Activated B cell treated with CpG ODN at 0.5 μM for 24 hours (primary cell): ENCODE measurements at places on chromosomes 16 and 17. TPM values are rescaled to one million over a fixed set of nuclear protein-coding genes. Genes with fewer than 3 reads are reported as not detected.

USP32 gene
- total RNA-seq = 48.9 and 59.2 TPM in 2 replicates

PRR11 gene
- total RNA-seq = 2.4 and 4.8 TPM in 2 replicates

RUSF1 gene
- 58.6 and 59.7 TPM in 2 replicates for total RNA-seq

RAP1GAP2 gene
- 2.5 and 2.6 TPM in 2 replicates for total RNA-seq

- H3K4me1 ChIP-seq = no peaks in the 10 kb centered on the region
- H3K4me3 ChIP-seq = no peak overlapping the region
- no peak overlapping the region for H3K27ac ChIP-seq
- H3K27me3 ChIP-seq = no peaks in the 10 kb centered on the region
Observed at GRCh38 chr17:10944819-10945218, 106.9 kb upstream of the PIRT start.

DNA sequence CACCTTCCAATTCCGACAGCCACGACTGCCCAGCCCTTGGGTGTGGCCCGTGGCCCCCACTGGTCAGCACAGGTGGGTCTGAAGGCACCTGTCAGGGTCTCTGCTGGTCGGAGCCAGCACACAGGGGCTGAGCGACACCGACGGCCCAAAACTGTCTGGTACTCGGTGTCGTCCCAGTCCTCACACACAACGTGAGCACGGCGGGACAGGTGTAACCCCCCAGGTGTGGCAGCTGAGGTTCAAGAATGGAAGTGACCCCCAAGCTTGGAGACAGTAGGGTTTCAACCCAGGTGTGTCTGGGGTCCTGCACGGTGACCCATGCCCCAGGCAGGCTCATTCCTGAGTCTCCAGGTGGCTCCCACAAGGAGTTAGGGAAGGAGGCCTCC, 1.0 kb downstream of the GALNS start:
- peak overlapping the region; percentile 75 for H3K4me3 ChIP-seq
- peak overlapping the region; percentile 4 for H3K27ac ChIP-seq
- peaks cover 39% of the 10 kb centered on the region for H3K4me1 ChIP-seq

- no peak for DNase-seq
- peak overlapping the region; percentile 83 for H3K27ac ChIP-seq
- peaks cover 6% of the 10 kb centered on the region for H3K36me3 ChIP-seq
- peak overlapping the region; percentile 83 for H3K4me3 ChIP-seq
- H3K4me1 ChIP-seq = peaks cover 42% of the 10 kb centered on the region
Observed at GRCh38 chr16:84699147-84699711, 571 bp upstream of the USP10 start.
